ENCODE measurements at places on chromosomes 2 and 18.

DNA sequence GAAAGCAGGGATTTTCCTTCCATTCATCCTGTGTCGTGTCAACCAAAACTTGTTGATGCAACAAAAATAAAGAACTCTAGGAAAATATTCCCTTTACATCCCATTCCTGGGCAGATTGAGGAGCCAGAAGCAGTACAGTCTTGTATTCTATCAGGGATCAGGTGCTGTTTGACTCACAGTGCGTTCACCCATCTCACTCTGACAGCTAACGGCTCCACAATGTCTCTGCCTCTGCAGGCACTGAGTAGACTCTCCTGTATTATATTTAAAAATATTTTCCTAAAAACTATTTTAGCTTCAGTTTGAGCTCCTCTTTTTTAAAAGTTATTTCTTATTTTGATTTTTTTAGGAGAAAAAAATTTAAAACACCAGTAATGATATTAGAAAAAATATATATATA is 600.6 kb upstream of the SALL3 start:
- DNase-seq: no peak

DNA sequence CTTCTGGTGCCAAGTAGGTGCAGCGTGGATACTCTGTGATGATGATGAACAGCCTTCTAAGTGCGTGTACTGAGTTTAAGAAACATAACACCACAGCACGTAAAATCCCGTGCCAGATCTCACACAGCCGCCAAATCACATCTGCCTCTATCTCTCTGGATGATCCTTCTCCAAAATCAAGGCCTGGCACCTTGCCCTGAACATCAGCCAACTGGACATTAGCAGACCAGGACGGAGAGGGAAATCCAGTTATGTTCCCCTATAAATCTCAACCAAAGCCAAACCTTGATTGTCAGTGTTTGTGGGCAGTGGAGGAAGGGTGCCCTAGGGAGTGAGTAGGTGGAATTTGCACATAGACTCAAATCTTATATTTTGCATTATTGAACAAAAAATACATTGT is 164.3 kb downstream of the MIB1 start:
- no peak for DNase-seq

DNA sequence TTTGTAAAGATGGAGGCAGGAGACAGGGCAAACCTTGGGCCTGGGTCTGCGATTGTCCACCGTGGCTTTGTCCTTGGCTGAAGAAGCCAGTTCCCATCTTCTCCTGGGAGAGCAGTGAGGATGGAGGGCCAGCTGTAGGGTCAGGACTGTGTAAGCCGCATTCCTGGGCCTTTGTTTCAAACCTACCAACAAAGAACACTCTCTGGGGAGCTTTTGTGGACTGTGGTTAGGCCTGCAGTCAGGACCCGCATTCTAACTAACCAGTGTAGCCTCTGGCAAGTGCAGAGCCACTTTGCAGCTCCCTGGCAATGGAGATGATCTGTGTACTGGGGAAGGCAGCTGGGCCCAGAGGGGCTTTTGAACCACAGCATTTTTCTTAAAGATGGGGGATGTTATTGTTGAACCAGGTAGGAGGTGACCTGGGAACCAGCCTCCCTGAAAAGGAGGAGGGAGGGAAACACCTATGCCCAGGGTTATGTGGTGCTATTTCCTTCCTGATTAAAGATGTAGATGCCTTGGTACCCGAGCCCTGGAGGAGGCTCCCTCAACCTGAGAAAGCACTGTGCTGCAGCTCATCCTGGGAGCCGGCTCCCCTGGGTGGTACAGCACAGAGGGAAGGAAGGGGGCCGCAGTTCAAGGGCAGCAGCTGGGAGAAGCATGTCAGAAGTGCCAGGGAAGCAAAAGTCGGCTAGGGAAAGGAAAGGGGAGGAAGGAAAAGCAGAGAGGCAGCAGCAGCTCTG is 12.7 kb upstream of the SMAD4 start:
- no peak for DNase-seq

- no peak for DNase-seq
These were observed 31.7 kb upstream of the SELENOI start for GRCh38 chr2:26314243-26314642.

DNA sequence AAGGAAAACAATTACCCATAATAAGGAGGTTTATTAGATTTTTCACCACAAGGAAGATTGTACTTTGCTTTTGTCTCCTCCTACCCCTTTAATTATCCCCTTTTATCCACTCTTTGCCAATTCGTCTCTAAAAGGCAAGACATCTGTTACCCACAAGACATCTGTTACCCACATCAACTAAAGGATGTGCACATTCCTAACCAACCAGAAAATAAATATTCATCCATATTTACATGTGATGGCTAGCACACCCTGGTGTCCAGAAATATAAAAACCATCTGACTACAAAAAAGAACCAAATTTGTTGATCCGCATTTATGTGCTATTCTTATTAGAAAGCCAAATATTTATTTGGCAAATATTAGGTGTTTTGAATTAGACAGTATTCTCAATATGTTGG is 35.7 kb downstream of the ACVR1C start:
- DNase-seq: no peak

- no peak for DNase-seq
These were observed 254.3 kb upstream of the FIGN start for GRCh38 chr2:163990101-163990500.

DNA sequence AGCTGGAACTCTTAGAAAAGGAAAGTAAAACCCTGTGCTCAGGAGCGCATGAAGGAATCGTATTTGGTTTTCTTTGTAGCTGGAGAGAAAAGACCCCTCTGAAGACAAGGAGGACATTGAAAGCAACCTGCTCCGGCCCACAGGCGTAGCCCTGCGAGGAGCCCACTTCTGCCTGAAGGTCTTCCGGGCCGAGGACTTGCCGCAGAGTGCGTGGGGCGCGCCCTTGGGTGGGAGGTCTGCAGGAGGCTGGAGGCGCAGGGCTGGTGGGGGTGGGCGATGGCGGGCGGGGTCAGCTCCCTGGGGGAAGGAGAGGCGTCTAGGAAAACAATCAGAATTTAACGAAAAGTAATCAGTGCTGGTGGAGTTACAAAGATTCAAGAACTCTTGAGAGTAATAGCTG is 72.8 kb downstream of the DYSF start:
- no peak for DNase-seq

GRCh38 chr18:28163201-28163775 is 13.6 kb downstream of the CDH2 start:
- DNase-seq: no peak

GRCh38 chr18:36650906-36651305 is 177.9 kb downstream of the TPGS2 start:
- no peak for DNase-seq

- no peak for DNase-seq
These were observed 42.4 kb downstream of the HK2 start for GRCh38 chr2:74876081-74876886.

DNA sequence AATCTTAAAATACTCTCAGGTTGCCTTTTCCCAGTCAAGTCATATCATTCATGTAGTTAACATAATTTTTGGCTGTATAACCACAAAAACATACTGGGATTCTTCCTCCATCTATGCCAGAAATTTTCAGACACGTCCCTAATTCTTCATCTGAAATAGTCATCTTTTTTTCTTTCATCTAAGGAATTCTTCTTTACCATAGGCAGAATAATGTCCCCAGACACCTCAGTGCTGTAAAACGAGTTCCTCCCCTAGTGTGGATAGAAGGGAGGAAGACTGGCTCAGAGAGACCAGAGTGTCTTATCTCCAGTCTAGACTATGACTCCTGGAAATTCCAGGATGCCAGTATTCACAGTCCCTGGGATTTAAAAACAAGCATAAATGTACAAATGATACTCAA is 127.8 kb downstream of the MREG start:
- no peak for DNase-seq

DNA sequence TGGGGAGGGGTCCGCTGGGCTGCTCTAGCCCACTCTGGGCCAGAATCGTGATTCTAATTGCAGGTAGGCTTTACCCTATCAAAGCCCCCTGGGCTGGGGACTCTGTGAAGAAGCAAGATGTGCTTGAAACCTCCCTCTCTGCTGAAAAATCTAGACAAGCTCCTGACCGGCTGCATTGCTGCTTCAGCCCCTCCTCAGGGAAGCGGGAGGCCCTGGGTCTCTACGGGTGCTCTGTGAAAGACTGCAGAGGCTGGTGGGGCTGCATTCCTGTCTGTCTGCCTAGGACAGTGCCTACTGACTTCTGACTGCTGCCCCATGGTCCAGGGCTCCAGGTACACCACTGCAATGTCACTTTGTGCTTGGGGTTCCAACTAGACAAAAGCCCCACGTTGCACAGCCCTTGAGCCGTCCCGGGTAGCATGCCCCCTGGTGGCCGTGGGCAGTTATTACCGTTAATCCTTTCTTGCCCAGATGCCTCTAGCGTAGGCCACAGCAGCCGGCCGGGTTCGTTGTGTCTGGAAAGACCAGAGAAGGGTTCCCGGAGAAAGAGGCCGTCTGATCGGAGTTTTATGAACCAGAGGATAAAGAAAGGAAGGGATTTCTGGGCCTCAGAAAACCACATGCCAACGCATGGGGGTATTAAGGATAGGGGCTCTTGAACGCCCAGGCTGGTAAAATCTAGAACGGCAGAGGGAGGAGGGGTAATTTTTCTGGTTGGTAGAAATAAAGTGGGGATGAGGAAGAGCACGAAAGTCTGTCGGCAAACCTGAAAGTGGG is 15.9 kb upstream of the C1QL2 start:
- DNase-seq: peak; percentile 51
